ENCODE measurements at places on chromosomes 13 and 19.

GRCh38 chr19:6501740-6502648 is at the start of gene TUBB4A:
TUBB4A (minus strand) TSS chr19:6502309; CDS start chr19:6502212, 97 bp downstream.
- DNase-seq = no peak

DNA sequence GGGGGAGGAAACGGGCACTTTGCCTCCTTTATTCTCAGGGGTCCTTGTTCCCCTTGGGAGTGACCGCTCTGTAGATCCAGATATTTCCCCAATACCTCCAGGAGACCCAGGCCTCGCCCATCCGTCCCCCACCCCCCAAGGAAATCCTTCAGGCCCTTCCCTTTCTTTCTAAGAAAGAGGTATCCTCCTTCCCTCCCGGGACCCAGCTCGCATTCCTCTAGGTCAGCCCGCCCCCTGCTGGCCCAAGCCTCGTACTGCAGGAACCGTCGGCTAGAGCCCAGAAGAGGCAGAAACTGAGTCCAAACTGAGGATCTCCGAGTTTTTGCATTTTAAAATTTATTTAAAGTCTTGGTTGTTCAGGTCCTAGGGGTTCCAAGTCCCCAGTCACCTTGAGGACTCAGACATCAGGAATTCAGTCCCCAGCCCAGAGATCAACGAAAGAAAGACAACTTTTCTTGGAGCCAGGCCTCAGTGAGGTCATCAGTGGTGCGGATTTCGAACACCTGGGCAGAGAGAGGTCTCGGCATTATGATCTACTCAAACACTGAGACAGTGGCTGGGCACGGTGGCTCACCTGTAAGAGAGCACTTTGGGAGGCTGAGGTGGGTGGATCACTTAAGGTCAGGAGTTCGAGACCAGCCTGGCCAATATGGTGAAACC is 7.5 kb upstream of the LRFN1 start:
- no peak for DNase-seq

DNA sequence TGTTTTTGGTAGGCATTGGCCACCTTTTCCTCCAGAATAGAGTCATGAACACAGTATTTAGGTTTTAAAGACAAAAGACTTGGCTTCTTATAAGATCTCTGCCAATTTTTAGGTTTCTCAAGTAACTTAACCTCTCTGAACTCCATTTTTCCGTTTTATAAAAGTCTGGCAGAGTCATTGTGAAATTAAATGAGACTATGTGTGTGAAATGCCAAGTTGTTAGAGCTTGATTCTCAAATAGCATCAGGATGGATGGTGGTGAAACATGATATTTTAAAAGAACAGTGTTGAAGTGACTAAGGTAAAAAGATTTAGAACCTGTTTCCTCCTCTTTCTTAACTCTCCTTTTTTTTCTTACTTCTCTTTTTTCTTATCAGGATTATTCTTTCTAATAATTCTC is 617.7 kb upstream of the SLITRK1 start:
- no peak for DNase-seq

DNA sequence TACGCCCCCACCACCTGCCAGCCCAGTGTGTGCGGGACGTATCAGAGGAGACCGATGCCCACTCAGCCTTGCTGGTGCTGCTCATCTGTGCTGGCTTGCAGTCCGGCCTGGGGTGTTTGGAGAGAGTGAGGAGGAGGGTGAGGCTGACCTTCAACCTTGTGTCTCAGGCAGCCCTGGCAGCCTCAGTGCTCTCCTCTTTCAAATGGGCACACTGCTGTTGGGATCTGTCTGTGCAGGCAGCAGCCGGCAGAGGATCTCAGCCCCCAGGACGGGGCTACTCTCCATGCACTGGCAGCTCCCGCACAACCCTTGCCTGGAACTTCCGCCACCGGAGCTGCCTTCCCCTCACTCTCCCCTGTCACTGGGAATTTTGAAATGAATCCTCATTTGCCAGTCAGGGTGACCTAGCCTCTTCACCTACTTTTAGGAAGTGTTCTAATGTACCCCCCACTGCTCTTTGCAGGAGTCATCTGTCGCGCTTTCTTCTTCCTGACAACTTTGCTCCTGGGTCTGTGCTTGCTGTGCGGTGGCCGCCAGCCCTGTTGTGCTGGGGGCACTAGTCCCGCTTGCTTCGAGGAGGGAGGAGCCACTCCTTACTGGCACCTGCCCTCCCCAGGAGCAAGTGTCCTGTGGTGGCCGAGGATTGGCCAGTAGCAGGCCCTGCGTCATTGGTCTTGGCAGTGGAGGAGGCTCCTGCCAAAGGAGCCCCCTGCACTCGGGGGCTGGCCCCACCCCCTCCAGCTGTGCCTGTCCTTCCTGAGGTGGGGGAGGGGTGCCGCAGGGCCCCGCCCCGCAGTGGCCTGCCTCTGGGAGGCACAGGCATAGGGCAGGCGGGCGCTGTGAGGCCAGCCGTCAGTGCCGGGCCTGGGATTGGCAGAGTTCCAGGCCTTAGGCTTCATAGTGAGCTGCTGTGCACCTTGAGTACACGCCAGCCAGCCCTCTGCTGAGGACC is 53.4 kb downstream of the TSSK6 start:
- no peak for DNase-seq

GRCh38 chr13:92173254-92173653 is 774.8 kb downstream of the GPC5 start:
- no peak for DNase-seq

Measured in vagina (tissue), 2 donors.